ENCODE measurements at places on chromosomes 2 and 18.

DNA sequence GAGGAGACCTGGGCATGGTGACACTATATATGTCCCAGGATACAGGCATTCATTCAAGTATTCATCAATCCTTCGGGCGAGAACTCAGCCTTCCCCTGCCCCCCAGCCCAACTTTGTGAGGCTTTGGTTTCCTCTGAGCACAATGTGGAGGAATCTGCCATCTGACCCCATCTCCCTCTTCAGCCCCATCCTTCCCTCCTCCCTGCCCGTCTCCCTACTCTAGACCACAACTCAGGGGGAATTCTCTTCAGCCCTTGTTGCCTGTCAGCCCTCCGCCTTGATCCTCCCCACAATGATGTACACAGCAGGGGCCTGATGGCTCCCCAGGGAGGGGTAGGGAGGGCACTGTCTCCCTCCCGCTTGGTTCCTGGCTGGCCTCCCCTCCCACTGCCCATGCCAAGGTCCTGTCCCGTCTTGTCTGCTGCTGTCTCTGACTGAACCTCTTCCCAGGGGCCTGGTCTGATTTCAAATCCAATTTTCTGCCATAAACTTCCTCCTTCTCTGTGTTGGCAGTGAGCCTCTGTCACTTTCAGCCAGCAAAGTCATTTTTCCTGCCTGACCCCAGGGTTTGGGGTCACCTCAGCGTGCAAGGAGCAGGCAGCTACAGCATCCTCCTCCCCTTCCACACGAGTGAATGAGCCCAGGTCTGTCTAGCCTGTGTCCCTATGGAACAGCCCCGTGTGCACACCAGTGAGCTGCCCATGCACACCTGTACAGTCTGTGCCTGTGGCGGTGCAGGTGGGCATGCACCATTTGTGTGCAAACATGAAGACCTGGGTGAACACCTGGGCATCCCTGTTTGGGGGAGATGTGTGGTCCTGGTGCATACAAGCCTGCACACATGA is 197.3 kb downstream of the CELF4 start:
- no peak for DNase-seq
- H3K27ac ChIP-seq = no peak overlapping the region
- H3K4me1 ChIP-seq = no peaks in the 10 kb centered on the region
- H3K4me3 ChIP-seq = no peak overlapping the region

DNA sequence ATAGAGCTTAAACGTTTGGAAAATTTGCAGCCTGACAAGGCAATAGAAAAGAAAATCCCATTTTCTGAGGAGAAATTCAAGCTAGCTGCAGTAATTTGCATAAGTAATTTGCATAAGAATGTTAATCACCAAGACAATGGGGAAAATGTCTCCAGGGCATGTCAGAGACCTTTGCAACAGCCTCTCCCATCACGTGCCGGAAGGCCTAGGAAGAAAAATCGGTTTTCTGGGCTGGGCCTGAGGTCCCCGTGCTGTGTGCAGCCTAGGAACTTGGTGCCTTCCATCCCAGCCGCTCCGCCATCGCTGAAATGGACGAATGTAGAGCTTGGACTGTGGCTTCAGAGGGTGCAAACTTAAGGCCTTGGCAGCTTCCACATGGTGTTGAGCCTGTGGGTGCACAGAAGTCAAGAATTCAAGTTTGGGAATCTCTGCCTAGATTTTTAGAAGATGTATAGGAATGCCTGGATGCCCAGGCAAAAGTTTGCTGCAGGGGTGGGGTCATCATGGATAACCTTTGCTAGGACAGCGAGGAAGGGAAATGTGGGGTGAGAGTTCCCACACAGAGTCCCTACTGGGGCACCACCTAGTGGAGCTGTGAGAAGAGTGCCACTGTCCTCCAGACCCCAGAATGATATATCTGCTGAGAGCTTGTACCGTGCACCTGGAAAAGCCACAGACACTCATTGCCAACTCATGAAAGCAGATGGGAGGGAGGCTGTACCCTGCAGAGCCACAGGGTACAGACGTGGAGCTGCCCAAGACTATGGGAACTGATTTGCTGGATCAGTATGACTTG is 164.6 kb downstream of the GULP1 start:
- no peak overlapping the region for H3K4me3 ChIP-seq
- DNase-seq = no peak
- peaks cover 12% of the 10 kb centered on the region for H3K36me3 ChIP-seq
- H3K27ac ChIP-seq = no peak overlapping the region

- H3K36me3 ChIP-seq = peaks cover 44% of the 10 kb centered on the region
- no peak overlapping the region for H3K27ac ChIP-seq
- DNase-seq = no peak
- H3K4me1 ChIP-seq = peaks cover 25% of the 10 kb centered on the region
- no peak overlapping the region for H3K4me3 ChIP-seq
These were observed 64.9 kb downstream of the AFF3 start for GRCh38 chr2:100077456-100077855.

- H3K27ac ChIP-seq = peak overlapping the region; percentile 47
- no peaks in the 10 kb centered on the region for H3K27me3 ChIP-seq
- H3K4me1 ChIP-seq = peaks cover 92% of the 10 kb centered on the region
- peaks cover 4% of the 10 kb centered on the region for H3K36me3 ChIP-seq
These were observed 82.3 kb downstream of the SH3RF3 start for GRCh38 chr2:109211315-109211714.

GRCh38 chr2:185531721-185532120 is 206.9 kb upstream of the FSIP2 start:
- no peaks in the 10 kb centered on the region for H3K27me3 ChIP-seq
- DNase-seq = no peak
- H3K4me3 ChIP-seq = no peak overlapping the region

DNA sequence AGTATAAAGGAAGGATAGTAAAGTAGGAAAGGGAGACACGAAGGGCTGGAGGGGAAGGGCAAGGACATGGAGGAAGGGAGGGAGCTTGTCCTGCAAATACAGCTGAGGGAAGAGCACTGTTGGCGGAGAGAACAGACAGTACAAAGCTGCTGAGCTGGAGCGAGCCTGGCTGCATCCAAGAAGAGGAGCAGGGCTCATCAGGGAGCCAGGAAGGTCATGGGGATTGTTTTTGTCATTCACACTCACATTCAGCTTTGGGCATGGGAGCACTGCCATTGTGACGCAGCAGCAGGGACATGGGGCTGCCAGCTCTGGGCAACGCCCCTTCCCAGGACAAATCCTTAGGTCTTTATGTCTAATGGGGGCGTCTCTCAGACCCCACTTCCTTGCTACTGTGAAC is 125.1 kb downstream of the COPS8 start:
- H3K4me3 ChIP-seq = no peak overlapping the region
- peak overlapping the region; percentile 38 for H3K27ac ChIP-seq
- H3K4me1 ChIP-seq = peaks cover 43% of the 10 kb centered on the region
- H3K36me3 ChIP-seq = no peaks in the 10 kb centered on the region
- H3K27me3 ChIP-seq = no peaks in the 10 kb centered on the region

- no peaks in the 10 kb centered on the region for H3K27me3 ChIP-seq
- H3K36me3 ChIP-seq = peaks cover 7% of the 10 kb centered on the region
- H3K27ac ChIP-seq = no peak overlapping the region
These were observed 124.8 kb downstream of the PHLPP1 start for GRCh38 chr18:62839874-62840713.

- no peak overlapping the region for H3K27ac ChIP-seq
- H3K4me1 ChIP-seq = peaks cover 11% of the 10 kb centered on the region
- H3K36me3 ChIP-seq = peaks cover 3% of the 10 kb centered on the region
- no peaks in the 10 kb centered on the region for H3K27me3 ChIP-seq
- no peak overlapping the region for H3K4me3 ChIP-seq
- DNase-seq = no peak
These were observed 160.4 kb downstream of the HDAC4 start for GRCh38 chr2:239240414-239240881.

DNA sequence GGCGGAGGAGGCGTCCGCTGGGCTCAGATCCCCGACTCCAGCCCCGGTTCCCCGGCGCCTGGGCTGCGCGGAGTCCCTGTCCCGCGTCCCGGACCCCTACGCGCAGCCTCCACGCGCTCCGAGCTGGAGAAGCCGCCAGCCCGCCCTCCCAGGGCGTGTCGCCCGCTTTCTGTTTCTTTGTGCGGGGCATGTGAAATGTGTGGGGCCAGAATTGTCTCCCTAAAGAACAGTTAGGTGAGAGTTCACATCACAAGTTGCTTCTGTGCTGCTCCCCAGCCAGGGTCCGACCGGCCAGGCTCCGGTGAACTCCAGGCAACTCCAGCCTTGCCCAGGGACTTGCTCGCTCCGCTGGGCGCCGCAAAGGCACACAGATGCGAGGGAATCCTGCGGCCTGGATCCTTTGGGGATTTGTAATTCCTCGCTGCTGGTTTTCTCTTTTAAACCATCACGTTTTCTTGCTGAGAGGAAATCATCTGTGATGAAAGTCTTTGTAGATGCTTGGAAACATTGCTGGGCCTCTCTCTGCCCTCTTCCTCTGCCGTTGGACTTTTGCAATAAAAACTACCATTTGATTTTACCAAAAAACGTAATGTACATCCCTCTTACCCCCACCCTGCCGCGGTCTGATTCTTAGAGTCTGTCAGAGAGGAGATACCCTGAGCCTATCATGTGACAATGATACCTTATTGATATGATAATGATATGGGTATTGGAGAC is 631 bp downstream of the GYPC start:
- peak overlapping the region; percentile 80 for H3K4me3 ChIP-seq
- H3K27ac ChIP-seq = peak overlapping the region; percentile 98
- peaks cover 54% of the 10 kb centered on the region for H3K4me1 ChIP-seq

DNA sequence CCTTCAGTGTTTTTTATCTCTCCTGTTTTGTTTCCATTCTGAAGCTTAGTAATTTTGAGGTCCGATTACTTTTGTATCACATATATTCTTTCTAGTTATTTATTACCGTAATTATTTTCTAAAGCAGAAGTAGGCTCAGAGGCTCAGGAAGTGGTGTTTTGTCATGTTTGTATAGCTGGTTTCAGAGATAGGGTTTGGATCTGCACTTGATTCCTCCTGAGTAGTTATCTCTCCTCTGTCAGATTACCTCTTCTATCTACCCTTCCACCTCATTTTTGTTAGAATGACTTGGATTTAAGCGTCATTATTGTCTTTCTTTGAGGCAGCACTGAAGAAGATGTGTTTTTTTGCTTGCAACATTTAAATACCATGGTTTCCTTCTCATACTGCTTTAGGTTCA is 95.4 kb downstream of the MTA3 start:
- H3K27ac ChIP-seq = no peak overlapping the region
- no peaks in the 10 kb centered on the region for H3K27me3 ChIP-seq
- peaks cover 12% of the 10 kb centered on the region for H3K36me3 ChIP-seq

- no peak overlapping the region for H3K4me3 ChIP-seq
- no peaks in the 10 kb centered on the region for H3K27me3 ChIP-seq
- H3K4me1 ChIP-seq = peaks cover 28% of the 10 kb centered on the region
- no peak for DNase-seq
- H3K36me3 ChIP-seq = no peaks in the 10 kb centered on the region
- H3K27ac ChIP-seq = no peak overlapping the region
These were observed 86.8 kb downstream of the MAIP1 start for GRCh38 chr2:200042102-200042735.

DNA sequence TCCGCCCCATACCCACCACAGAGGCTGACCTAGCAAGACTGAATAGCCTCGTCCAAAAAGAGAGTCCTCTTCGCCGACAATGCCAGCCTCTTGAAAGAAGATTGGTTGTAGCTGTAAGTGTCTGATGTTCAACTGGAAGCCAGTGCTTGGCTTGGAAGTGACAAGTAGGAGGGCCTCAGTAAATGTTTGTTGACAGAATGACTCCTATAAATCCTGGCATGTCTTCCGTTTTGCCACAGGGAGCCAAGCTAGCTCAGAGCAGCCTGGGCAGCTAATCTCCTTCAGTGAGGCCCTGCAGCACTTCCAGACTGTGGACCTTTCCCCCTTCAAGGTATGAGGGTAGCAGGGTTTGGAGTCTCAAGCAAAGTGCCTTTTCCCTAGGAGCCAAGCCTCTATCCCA is 14.9 kb downstream of the ELMOD3 start:
- H3K4me1 ChIP-seq = no peaks in the 10 kb centered on the region
- no peak for DNase-seq
- H3K27me3 ChIP-seq = no peaks in the 10 kb centered on the region

DNA sequence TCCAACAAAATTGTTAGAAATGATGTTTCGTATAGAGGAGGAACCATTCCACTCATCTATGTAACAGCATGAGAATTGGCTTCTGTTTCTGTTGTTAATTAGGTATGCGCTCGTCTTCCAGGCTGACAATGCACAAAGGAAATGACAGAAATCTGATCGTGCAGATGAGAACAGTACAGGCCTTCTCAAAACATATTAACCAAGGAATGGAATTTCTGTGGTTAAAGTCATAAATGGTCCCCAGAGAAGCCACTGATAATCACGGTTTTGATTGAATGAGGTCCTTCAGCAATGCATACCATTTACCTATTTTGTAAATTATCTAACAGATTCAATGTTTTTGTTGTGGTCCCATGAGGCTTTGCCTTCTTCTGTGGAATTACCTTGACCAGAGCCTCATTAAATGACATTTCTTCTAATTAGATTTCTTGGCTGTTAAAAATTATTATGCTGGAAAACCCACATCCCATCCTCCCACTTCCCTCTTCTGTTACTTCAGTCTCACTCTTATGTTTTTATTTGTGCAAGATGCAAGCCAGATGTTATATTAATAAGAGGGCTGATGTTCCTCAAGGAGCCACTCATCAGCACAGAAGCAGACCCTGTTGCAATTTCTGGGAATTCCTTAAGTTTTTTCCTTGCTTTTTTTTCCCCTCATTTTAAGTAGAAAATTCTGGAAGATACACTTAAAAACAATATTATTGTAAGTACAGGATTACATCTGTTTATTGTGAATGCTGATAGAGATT is 395.8 kb downstream of the PID1 start:
- peaks cover 4% of the 10 kb centered on the region for H3K4me1 ChIP-seq
- H3K27me3 ChIP-seq = no peaks in the 10 kb centered on the region
- no peak overlapping the region for H3K27ac ChIP-seq
- H3K4me3 ChIP-seq = no peak overlapping the region
- H3K36me3 ChIP-seq = no peaks in the 10 kb centered on the region
- no peak for DNase-seq

DNA sequence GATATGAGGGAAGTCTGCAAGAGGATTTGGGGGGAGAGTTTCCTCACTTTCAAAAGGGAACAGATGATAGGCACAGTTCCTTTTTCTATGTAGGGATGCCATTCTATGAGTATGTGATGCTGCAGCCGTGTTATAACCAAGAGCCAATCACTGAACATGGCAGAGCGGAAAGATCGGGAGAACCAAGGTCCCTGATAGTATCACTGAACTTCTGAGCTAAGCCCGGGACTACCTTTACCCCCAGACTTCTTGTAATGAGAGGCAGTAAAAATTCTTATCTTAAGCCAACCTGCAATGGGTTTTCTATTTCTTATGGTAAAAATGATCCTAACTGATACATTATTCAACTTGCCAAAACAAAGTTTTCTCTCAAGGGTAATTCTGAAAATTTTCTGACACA is 21.6 kb upstream of the SLC1A4 start:
- no peaks in the 10 kb centered on the region for H3K4me1 ChIP-seq
- H3K27ac ChIP-seq = no peak overlapping the region
- H3K27me3 ChIP-seq = no peaks in the 10 kb centered on the region
- H3K36me3 ChIP-seq = no peaks in the 10 kb centered on the region
- no peak for DNase-seq

DNA sequence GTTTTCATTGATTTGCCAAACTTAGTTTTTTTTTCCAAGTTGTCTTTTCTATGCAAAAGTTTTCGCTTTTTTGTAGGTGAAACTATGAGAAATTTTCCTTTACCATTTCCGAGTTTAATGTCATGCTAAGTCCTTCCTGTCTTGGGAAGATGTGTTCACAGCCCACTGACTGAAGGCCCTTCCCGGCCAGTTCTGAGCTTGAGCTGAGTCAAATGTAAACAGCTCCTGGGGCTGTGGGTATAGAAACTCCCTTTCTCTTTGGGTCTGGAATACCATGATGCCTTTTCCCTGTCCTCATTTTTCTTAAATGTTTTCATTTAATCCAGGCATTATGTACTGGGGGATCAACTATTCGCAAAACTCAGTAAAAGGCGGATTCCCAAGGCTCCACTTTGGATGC is 69.8 kb upstream of the IL1R1 start:
- DNase-seq = no peak
- no peaks in the 10 kb centered on the region for H3K27me3 ChIP-seq
- no peaks in the 10 kb centered on the region for H3K36me3 ChIP-seq
- peak overlapping the region; percentile 69 for H3K27ac ChIP-seq
